ENCODE measurements at places on chromosomes 1 and 21.

- no peak for DNase-seq
Measured at GRCh38 chr1:115430441-115431158, 92.6 kb upstream of the NGF start.

DNA sequence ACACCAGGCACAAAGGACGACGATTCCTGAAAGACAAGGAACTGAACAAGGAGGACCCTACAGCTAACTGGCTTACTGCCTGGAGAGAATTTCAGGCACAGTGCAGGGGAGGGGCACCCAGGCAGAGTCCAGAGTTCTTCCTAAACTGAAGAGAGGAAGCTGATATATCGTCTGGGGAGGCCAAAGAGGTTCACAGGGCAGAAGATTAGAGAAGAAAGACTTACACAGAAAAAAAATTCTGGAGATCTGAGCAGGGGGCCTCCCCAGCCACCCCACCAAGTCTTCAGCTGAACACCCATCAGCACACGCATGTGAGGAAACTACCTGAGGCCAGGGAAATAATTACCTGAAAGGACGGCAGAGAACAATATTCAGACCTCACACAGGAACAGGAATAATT is 24.6 kb downstream of the SORT1 start:
- DNase-seq: no peak

GRCh38 chr1:166924823-166925541 is 48.9 kb upstream of the TADA1 start:
- DNase-seq: no peak

DNA sequence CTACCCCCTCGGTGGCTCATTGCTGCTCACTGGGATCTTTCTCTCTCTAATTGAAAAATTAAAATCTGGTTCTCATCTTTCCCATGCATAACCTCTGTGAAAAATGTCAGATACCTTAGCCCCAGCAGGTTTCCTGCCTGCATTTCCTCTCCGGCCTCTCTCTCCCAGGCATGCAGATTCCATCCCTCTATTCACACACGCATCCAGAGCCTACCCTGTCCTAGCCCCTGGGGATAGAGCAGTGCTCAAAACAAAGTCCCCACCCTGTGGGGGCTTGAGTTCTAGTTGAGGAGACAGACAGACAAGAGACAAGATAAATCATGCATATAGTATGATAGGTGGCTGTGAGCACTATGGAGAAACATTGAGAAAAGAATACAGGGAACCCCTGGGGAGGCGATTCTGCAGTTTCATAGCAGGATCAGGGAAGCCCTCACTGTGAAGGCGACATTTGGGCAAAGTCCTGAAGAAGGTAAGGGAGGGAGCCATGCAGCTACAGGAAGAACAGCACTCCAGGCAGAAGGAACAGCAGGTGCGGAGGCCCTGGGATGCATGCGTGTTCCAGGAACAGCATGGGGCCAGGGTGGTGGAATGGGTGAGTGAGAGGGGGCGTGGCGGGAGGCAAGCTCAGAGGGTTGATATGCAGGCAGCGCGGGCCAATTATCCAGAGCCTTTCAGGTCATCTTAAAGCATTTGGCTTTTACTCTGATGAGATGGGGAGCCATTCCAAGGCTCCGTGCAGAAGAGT is 3.5 kb upstream of the BSND start:
- no peak for DNase-seq

Data from activated naive CD4-positive, alpha-beta T cell (primary cell).